ENCODE measurements at places on chromosomes 13 and 19.

GRCh38 chr19:3163230-3163886, 15.2 kb upstream of the S1PR4 start:
- DNase-seq: no peak

- DNase-seq: no peak
Measured at GRCh38 chr19:15759962-15760565, 22.3 kb downstream of the OR10H3 start.

GRCh38 chr13:75216038-75216437, 265.9 kb downstream of the TBC1D4 start:
- DNase-seq: no peak

DNA sequence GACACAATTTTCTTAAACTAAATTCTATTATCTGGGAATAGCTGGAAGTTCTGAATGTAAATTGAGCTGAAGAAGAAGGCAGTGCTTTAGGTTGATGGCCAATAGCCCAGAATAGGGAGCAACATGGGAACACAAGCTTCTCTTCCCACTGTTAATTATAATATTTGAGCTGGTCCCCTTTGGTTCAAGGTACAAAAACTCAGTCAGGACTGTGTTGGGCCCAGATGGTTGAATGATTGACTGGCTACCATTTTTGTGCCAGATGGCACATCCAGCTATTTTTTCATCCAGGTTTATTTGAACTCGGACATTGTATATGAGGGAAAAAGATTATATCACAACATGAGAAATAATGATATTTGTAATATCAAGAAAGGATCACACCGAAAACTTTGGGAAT, 458.9 kb downstream of the SLITRK1 start:
- DNase-seq: no peak

- no peak for DNase-seq
Measured at GRCh38 chr13:45393941-45394570, 24.1 kb downstream of the SLC25A30 start.

DNA sequence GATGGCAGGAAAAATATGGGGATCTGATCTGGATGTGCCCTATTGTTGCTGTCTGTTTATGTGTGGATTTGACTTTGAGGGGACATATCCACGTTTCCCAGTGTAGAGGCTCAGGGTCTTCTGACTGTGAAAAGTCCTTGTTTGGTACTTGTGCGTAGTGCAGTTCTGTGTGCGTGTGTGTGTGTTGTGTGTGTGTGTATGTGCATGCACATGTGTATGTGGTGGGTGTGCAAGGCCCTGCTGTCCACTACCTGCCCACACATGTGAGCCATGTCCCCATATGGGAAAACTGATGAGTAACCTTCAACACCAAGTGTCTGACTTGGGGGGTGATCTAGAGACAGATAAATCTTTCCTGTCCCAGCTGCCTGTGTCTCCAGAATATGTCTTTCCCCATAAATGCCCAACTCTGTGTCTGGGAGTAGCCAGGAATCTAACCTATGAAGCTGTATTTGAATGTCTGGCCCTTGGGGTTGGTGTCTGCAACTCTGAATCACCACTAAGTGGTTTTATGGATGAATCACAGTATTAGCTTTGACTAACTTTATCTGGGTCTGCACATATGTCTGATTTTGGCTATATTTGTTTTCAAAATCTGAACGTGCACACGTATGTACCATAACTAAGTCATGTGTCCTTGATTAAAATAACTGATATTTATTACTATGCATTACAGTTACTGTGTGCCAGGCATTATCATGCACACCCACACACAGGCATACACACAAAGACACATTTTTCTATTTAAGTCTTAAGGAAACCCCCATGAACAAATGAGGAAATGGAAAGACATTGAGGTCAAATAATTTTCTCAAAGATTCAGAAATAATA, 17.4 kb downstream of the KLK2 start:
- peak; percentile 46 for DNase-seq

DNA sequence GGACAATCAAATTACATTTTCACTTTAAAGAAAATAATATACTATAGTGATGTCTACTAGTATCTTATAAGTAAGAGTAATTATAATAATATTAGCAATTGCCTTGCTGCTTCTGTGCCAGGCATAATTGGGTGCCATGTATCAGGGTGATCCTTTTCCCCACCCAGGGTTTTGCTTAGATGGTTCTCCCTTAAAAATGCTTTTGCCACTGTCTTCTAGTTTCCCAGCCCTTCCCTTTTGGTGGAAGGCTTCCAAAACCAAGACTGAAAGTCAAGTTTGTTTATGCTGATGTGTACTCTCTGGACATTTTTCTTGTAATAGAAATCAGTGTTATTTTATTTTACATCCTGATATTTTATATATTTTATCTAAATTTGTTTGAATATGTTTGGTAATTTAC, 77.8 kb downstream of the ITGBL1 start:
- no peak for DNase-seq

DNA sequence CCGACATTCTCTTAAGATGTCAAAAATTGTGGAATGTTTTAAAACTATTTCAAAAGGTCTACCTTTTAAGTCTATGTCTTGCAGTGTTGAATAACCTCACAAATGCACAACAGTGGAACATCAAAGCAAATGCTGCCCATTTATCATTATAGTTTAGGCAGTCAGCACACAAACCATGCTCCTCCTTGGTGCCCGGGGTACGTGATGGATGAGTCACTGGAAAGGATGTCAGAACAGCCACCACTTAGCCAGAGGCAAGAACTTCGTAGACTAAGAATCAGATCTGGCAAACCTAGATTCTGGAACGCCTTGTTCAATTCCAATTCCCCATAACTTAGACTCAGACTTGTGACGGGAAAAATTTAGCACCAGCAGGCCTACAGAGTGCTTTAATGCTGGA, 343.6 kb downstream of the FGF9 start:
- DNase-seq: peak; percentile 26

GRCh38 chr19:48672994-48673393, at the start of gene NTN5:
NTN5 (minus strand) TSS chr19:48673017; CDS start chr19:48670986, 2,031 bp downstream.
- DNase-seq: no peak

DNA sequence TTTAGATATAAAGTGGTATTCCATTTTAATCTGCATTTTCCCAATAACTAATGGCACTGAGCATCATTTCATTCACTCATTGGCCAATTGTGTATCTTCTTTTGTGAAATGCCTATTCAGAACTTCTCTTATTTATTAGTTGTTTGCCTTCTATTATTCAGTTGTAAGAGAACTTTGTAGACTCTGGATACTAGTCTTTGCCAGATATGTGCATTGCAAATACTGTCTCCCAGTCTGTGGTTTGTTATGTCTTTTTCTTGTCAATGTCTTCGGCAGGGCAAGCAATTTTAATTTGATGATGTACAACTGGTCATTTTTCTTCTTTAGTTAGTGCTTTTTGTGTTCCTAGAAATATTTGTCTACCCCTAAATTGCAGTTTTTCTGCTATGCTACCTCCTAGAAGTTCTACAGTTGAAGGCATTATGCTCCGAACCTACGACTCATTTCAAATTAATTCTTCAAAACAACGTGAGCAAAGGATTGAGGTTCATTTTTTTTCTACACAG, 115.9 kb downstream of the TSHZ3 start:
- no peak for DNase-seq

GRCh38 chr13:30923418-30923817, 9.0 kb upstream of the TEX26 start:
- DNase-seq: no peak

DNA sequence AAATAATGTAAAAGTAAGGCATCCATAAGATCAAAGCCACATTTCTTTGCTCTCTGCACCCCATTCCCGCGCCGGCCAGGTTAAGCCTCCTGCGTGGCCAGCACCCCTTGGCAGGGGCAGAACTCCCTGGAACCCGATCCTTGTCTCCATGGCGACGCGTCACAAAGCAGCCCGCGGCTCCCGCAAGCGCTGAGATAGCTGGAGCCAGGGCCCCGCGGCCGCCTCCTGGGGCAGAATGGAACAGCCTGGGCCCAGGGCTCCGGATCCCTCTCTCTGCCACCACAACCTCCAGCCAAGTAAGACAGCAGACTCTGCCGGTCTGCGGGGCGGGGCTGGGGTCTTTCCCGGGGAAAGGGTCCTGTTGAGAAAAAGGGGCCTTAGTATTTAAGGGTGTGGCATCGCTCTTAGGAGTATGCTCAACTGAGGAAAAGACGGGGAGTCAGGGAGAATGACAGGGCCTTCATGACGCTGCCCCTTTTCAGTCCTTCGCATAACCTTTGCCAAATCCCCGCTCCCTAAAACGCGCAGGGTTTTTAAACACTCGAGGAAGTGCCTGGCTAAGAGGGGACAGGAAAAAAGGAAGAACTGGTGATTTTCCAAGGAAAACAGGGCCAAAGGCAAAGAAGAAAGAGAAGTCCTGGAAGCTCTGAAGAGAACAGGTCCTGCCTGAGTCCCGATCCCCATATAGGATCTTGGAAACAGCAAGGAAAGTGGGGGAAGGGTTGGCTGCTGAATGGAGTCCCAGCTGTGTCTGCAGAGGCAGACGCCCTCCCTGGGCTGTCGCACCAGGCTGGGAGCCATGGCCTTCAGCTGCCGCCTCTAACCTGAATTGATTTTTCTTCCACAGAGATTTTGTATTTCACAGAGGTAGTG, at the start of gene TEX26:
TEX26 (plus strand) TSS at position 176 of the 873 bp plus-strand sequence; CDS start at position 236, 60 bp downstream.
- no peak for DNase-seq

- DNase-seq: no peak
Measured at GRCh38 chr13:44275381-44275780, 98.2 kb upstream of the SERP2 start.

DNA sequence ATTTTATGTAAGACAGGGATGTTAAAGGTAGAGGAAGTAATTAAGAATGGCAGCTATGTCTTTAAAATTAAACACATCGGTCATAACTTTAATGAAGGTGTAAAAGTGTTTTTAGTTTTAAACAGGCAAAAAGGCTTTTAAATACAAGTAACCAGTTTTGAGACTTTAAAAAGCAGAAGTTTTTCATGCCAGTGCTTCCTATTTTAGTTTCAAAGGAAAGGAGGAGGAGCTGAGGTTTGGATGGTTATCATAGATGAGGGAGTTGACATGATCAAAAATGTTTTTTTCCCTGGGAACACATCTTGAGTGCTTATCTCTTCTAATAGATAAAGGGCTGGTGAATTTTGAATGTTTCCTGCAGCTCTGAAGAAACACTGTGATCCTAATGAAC, 42.9 kb downstream of the LRCH1 start:
- DNase-seq: no peak

DNA sequence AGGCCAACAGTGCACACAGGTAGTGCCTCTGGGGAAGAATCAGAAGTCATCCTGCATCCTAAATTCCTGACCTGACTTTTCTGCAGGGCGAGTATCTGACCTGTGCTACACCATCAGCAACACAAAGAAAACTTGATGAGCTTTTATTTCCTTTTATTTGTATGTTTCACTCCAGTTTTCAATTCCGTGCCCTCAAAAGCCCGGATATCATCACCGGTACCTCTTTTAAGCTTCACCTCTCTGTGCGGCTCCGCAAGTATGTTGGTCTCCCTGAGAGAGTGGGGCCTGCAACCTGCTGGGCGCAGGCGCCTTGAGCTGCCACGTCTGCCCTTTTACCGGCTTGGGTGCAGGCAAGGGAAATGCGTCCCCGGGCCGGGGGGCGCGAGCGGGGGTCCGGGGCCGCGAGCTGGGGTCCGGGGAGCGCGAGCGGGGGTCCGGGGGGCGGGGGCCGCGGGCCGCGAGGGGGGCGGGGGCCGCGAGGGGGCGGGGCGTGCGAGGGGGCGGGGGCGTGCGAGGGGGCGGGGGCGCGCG, 4.3 kb upstream of the DUXA start:
- DNase-seq: no peak

- DNase-seq: no peak
Measured at GRCh38 chr19:55193481-55193880, 13.4 kb upstream of the SYT5 start.

DNA sequence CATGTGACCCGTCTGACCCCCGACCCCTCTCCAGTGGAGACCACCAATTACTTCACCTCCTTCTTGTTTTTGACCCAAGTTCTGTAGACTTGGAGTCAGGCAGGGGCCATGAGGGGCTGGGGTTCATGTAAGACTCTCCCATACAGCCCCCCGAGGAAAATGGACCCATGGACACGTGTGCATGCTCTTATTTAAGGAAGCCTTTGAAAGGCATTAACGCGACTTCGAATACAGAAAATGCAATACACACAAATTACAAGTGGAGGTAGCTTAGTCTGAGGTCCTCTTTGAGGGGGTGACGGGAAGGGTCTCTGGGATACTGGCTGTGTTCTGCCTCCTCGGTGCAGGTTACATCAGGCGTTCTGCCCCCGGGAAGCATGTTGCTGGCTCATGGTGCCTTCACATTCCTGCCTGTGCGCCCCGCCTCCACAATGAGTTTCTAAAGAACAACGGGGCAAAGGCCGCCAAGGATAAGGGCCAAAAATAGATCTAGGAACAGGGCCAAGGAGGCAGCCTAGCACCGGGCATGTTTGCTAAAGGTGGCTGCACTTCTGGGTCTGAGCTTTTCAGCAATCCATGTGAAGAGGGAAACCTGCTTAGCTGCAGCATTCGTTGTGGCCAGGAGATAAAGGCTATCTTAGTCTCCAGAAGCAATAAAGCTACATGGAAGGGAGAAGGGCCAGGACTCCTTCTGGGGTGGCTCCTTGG, 54.5 kb downstream of the RAB20 start:
- DNase-seq: no peak

- DNase-seq: no peak
Measured at GRCh38 chr19:43809762-43810696, 7.8 kb upstream of the LYPD5 start.

DNA sequence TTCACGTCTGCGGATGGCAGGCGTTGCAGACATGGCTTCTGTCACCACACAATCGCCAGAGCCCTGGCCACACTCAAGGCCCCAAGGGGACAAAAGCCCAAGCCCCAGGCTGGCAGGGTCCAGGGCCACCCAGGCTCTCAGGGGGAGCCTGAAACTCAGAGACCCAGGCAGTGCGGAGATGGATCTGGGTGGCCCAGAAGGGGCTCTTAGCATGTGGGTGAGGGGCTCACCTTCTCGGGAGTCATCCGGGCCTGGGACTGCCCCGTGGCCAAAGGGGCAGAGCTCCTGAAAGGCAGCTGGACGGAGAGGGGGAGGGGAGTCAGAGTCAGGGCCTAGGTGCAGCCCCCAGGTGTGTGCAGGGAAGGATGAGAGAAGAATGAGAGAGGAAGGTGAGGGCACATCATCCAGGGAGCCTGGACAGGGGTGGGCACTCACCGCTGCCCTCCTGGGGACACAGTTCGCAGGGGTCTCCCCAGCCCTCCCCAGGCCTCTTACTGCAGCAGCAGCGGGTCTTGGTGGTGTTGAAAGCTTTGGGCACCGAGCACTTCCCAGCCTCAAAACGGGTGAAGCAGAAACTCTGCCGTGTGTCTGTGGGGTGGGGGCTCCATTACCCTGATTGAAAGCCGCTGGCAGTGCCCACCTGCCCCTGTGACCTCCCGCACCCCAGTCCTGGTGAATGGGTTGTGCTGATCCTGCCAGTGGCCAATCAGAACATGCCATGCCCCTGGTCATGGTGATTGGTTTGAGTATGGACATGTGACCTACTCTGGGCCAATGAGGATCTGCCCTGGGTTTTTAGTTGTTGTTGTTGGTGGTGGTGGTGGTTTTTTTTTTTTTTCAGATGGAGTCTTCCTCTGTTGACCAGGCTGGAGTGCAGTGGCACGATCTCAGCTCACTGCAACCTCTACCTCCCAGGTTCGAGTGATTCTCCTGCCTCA, 37.4 kb downstream of the CCL25 start:
- no peak for DNase-seq
